ENCODE measurements at places on chromosomes 2 and 18.

- no peak for DNase-seq
Measured at GRCh38 chr2:160993654-160994061, 166.6 kb upstream of the TANK start.

DNA sequence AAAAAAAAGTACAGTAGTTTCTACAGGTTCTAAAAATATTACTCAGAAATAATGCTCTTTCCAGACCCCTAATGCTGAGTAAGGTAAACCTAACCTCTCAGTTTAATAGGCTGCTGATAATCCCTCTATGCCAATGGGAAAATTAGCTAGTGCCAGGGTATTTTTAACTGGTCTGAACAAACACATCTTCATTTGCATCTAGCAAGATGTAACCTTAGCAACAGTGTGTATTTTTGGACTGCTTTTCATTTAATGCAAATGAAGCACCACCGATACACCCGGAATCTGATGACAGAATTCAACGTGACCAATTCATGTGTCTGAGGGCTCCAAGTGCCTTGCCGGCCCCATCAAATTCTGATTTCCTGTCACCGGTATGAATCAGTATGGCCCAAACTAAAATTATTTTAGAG lies 47.4 kb upstream of the CYRIA start:
- no peak for DNase-seq

GRCh38 chr2:15159206-15159605 lies 401.9 kb downstream of the NBAS start:
- DNase-seq: no peak

DNA sequence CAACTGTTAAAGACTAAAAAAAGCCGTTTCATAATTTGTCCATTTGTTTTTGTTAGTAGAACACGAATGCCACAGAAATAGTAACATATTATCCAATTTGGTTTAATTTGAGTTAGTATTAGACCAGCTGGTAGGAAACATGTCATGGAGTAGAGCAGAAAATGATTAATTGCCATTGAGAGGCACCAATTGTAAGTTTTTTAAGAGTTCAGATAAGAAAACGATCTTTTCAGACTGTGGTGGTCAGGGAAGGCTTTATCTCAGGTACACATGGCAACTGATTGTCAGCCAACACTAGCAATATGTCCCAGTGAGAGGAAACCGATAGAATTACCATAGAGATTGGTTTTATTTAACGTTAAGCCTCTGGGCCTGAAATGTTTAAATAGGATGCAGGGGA lies 438.2 kb upstream of the MAP2 start:
- DNase-seq: no peak

DNA sequence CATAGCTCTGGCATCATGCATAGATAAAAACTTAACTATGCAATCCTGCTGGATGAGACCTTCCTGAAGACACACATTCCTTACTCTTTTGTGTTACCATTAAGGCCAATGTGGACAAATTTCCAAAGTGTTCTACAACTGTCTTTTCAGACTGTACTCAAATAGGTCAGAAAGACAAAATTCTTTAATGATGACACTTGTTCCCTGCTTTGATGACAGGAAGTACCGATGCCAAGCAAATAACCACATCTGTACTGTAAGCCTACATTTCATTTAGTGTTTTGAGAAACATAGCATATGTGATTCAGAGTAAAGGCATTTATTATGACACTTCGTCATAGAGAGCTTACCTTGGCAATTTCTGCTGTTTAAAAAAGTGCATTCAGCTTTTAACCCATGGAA lies 55.0 kb downstream of the PMAIP1 start:
- no peak for DNase-seq

GRCh38 chr2:191688934-191689695 lies 11.2 kb downstream of the NABP1 start:
- no peak for DNase-seq

- no peak for DNase-seq
Measured at GRCh38 chr18:31429623-31430022, 17.9 kb upstream of the DSG3 start.

DNA sequence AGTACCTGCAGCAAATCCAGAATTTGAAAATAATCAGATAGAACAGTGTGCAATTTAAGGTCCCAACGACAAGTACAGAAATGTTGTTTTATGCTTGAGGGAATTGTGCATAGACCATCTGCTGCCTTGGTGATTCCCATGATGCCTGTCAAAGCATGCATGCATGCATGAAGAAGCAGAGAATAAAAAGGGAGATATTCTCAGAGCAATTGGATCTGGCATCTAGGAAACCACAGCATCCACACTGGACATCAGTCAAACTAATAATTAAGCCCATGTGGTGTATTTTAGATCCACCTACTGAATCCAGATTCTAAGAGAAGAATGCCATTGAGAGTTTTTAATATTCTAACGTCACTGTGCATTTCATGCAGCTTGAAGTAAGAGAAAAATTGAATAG lies 361.2 kb downstream of the FSIP2 start:
- peak; percentile 94 for DNase-seq

GRCh38 chr2:238132463-238133450 lies 5.7 kb upstream of the KLHL30 start:
- DNase-seq: no peak

DNA sequence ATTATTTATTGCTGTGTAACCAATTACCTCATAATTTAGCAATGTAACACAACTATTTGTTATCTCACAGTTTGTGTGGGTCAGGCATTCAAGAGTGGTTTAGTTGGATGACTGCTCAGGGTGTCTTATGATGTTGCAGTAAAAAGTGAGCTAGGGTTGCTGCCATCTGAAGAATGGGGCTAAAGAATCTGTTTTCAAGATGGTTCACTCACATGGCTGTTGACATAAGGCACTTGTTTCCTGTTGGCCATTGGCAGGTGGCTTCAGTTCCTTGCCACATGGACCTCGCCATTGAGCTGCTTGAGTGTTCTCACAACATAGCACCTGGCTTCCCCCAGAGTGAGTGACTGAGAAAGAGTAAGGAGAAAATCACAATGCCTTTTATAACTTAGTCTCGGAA lies 123.2 kb downstream of the TMEM17 start:
- DNase-seq: no peak

DNA sequence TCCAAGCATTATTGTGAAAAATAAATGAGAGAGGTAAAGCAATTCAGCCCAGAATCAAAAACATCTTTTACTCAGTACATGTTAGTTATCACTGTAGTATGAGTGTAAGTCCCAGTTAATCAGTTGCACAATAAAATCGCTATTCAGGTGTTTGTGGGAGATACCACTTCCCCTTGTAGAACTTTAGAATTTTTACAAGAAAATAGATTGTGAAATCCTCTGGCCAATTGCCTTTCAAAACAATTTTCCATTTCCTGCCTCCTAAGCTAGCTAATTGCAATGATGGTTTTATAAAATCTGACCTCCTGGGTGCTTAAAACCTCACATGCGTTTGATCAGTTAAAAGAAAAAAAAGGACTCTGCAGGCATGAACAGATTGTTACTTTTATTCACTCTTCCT lies 332.5 kb downstream of the PID1 start:
- no peak for DNase-seq

- DNase-seq: no peak
Measured at GRCh38 chr2:213220967-213221603, 63.2 kb upstream of the SPAG16 start.

- DNase-seq: no peak
Measured at GRCh38 chr2:119574108-119574815, 30.0 kb downstream of the CFAP221 start.

- no peak for DNase-seq
Measured at GRCh38 chr18:48548921-48549320, 10.1 kb downstream of the CTIF start.

DNA sequence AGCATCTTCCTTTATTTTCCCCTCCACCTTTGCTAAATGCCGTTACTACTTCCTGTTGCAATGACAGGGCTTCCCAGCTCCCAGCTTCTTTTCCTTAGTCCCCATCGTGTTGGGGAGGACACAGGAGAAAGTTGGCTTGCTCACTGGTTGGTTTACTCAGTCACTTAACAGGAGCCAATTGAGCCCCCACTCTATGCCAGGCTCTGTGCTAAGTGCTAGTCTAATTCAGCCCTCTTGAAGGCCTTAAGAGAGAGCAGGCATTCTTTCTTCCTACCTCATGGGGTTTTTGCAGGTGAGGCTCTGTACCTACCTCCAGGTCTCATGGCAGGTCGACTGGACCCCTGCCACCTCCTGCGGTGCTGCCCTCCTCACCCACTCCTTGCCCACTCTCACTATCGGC lies 20.1 kb downstream of the TANC1 start:
- DNase-seq: no peak

- DNase-seq: no peak
Measured at GRCh38 chr2:176003958-176004357, 1.9 kb upstream of the LNPK start.

- DNase-seq: no peak
Measured at GRCh38 chr2:234005126-234005525, 45.4 kb upstream of the SPP2 start.

DNA sequence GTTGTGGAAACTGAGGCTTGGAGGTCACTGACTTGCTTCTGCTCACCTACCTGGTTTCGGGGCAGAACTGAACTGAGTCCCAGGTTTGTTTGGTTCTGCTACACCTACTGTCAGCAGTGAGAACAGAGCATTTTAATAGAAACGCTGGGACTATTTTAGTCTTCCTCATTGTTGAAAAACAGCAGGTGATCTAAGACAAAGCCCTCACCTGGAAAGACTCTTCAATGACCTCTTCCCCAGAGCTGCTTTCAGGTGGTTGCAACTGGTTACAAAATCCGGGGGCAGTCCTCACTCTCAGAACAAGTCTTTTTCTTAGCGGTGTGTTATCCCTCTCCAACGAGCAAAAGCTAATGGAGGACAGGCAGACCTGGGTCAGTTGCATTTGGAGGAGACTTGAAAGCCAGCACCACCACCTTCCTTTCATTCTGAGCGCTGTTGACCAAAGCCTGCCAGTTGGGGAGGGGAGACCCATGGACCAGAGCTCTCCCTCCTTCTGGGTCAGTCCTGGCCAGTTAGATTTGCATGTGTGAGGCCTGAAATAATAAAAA lies 217.0 kb downstream of the NCK2 start:
- no peak for DNase-seq

DNA sequence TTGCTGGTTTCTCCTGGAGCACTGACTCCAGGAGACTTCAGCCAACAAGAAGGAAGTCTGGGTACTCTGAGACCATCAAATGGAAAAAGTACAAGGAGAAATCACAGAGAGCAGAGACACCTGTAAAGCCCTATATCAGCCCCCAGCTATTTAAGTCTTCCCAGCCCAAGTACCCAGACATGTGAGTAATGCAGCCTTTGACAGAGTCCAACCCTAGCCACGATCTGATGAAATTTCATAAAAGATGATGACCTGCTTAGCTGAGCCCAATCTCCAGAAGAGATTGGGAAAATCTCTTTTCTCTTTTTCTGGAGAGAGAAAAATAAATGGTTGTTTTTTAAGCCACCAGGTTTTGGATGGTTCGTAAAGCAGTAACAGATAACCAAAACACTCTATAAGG lies 196.6 kb downstream of the NBAS start:
- DNase-seq: no peak

- DNase-seq: no peak
Measured at GRCh38 chr2:199216253-199216652, 241.5 kb downstream of the SATB2 start.

DNA sequence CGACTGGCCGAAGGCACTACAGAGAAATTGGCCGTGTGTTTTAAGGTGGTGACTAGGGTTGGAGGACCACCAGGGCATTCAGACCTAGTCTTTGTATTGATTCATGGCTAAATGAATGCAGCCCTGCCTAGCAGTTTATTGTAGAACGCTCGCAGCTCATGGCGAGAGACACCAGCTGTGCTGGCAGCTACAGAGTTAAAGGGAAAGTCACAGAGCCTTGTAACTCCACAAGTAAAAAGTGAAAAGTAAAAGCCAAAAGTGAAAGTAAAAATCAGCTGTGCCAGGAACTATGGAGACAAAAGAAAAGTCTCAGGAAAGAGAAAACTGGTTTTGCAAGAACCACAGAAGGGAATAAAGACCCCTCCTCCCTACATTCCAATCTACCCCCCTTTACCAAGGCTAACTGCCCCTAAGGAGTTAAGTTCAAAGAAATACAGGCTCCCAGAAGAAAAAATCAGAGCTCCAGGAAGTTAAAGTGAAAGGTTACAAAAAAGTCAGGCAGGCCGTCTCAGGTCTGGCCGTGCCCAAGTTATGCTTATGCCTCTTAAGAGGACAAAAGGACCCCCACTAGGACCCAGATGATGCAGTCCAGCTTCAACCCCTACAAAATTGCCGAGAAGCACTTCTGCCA lies 46.4 kb upstream of the SELENOI start:
- DNase-seq: no peak
